ENCODE measurements at places on chromosomes 1 and 21.

DNA sequence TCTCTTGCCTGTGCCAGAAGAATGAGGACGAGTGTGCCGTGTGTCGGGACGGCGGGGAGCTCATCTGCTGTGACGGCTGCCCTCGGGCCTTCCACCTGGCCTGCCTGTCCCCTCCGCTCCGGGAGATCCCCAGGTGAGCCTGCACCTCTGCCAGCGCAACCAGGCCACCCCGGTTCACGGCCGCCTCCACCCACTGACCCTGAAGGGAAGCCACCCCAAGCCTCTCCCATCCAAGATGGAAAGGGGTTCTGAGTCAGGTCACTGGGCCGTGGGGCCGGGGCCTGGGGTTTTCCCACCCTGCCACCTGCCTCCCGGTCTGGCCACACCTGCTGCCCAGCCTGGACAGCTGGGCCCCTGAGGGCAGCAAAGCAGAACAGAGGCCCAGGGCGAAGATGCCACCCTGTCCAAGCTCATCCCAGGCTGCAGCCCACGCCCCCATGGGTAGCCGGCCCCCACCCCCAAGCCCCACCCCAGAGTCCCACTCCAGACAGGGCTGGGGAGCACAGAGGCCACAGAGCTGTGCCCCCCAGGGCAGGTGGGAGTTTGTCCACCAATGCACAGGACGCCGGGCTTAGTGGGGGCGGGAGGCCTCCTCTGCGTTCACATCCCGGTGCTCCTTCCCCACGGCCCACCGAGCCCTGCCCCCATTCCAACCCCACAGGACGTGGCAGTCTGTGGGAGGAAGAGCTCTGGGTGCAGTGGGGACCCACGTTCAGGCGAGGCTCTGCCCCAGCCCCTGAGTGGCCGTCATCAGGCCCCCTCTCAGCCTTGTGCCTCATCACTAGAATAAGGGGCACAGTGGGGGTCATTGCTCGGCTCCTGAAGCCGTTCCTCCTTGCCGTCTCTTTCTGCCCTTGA, 5.6 kb downstream of the AIRE start:
- DNase-seq: no peak

DNA sequence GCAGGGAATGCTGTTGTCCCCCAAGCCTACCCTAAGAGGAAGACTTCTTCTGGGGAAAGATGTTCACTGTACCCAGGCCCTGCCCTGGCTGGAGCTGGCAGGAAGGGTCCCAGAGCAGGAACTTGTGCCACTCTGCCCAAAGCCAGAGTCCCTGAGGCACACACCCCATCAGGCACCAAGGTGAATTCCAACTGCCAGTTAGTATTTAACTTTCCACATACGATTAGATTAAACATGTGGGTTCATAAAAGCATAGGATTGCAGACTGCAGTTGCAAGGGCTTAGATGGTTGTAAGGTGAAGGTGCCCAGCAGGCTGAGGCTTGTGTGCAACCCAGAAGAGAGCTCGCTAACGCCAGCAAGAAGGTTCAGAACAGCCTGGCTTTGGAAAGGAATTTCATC, at the start of gene KCNE2:
Gene KCNE2 (plus strand): TSS at position 274 of the 400 bp plus-strand sequence. CDS start 6,473 bp downstream, outside the sequence.
- DNase-seq: no peak

DNA sequence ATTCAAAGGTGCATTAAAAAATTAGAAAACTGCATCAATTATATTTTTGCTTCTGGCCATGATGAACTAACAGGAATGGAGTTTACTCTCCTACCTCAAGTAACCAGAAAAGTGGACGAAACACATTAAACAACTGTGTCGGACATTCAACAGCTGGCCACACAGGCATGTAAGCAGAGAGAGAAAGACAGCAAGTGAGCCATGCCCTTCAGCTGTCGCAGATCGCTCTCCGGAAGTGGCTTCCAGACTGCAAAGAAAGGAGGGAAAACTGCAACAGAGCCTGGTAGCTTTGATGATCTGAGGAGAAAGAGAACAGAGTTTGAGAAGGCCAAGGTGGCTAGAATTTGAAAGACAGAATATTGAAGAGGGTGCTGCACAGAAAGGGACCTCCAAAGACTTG, 557.2 kb downstream of the MATN1 start:
- DNase-seq: no peak

DNA sequence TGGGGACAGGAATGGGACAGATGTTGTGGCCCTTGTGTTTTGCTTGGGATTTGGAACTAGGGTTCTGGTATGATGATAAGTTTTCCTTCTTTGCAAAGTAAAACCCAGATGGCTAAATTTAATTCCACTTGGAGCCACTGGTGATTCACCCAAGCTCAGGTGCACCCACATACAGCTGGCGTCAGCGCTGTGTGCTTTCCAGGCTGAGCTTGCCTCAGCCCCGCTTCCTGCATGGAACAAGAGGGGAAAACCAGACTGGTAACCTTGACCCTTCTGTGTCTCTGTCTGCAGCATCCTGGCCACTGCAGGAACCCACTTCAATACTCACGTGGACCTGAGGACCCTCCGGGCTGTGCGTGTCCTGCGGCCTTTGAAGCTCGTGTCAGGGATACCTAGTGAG, 94.2 kb downstream of the CACNA1E start:
- DNase-seq: no peak

DNA sequence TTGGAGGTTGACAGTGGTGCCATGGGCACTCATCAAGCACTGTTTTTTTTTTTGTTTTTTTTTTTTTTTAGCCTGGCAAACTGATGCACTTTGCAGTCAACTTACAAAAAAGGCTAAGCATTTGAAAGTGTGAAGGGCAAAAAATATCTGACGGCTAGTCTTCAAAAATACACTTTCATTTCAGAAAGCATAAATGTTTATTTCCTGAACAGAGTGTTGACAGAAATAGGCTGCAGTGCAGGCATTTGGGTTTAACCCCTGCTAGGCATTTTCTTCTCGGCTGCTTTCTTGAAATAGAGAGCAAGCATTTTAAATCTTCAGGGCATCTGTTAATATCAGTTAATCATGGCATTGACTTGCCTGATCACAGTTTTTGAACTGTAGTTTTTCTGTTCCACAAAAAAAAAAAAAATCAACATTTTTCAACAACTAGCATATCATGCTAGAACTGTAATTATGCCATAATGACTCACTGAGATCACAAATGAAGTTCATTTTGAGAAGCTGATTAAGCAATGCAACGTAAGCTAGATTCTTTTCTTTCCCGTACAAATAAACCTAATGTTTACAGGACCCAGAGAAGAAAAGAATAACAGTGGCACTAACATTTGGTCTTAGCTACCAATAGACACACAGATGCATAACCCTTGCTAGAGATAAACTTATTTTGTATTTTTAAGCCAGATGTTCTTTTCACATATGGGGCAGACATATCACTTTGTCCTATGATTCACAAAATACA, 100.4 kb upstream of the USH2A start:
- no peak for DNase-seq

- DNase-seq: no peak
Measured at GRCh38 chr21:30340714-30341573, 3.5 kb upstream of the KRTAP27-1 start.

- DNase-seq: no peak
Measured at GRCh38 chr1:157307491-157307890, 169.3 kb upstream of the ETV3 start.

- no peak for DNase-seq
Measured at GRCh38 chr1:239951511-239952140, 140.1 kb upstream of the FMN2 start.

- DNase-seq: no peak
Measured at GRCh38 chr1:11985851-11986250, 5.6 kb downstream of the MFN2 start.

GRCh38 chr1:205192287-205192686, 19.2 kb downstream of the DSTYK start:
- DNase-seq: no peak

- DNase-seq: no peak
Measured at GRCh38 chr21:36186506-36187399, 30.1 kb downstream of the DOP1B start.

DNA sequence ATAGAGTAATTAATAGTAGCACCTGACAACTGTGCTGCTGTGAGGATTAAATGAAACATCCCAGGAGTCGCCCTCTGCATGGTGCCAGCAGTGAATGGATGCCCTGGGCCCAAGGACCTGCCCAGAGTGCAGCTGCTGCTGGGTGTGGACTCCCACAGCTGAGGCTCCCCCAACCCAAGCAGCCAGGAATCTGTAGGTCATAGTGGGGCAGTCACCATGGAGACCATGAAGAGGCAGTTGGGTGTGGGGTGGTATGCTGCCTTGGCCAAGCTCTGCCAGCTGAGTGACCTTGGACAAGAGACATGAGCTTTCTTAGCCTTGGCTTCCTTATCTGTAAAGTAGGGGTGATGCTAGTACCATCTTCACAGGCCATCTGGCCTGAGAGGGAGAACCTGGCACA, 9.4 kb downstream of the OLIG2 start:
- DNase-seq: no peak

Measured in activated T-helper 1 cell treated with Interleukin-2 at 50 U/mL for 16 hours (primary cell).